ENCODE measurements at places on chromosomes 12 and 14.

GRCh38 chr12:78916845-78917480, 52.4 kb downstream of the SYT1 start:
- no peak for DNase-seq

DNA sequence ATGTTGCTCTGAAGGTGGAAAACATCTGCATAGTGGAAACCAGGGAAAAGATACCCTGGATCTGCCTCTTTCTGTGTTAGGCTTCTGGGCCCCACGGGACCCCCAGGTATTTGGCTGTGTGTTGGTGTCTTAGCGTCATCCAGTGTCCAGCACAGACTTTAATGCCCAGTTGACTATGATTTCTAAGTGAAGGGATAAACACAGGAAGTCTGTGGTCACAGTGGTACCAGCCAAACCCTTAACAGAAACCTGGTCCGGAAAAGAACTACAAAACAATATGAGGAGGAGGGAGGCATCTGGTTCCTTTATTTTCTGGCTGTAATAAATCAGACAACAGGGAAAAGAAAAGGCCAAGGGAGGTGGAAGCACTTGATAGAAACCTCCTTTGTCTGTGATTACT, 56.4 kb downstream of the CMKLR1 start:
- DNase-seq: peak; percentile 71

GRCh38 chr12:54159140-54159539, 29.6 kb downstream of the SMUG1 start:
- peak; percentile 16 for DNase-seq

DNA sequence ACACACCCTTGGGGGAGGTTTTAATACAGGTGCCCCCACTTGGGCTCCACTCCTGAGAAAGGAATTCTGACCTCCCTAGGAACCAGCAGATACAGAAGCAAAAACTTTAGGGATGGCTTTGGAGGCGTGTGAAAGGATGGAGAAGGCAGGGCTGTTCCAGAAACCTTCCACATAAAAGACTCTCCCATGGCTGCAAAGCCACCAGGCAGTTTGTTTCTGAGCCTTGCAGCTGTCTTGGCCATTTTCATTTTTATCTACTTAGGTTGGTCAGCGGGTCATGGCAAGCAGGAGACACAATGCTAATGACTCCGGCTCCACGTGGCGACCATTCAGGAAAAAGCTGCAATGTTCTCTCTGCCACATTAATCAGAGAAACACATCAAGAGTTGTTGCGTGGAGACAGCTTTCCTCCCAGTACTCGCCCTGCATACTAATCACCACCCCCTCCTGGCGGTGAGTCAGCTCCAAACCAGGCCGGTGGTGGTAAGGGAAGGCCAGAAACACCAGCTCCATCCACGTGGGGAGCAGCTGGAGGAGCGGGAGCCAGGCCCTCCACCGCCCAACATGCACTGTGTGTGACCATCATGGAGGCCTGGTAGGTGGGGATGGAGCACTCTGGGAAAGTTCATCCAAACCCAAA, 30.9 kb upstream of the IRF2BPL start:
- peak; percentile 40 for DNase-seq

DNA sequence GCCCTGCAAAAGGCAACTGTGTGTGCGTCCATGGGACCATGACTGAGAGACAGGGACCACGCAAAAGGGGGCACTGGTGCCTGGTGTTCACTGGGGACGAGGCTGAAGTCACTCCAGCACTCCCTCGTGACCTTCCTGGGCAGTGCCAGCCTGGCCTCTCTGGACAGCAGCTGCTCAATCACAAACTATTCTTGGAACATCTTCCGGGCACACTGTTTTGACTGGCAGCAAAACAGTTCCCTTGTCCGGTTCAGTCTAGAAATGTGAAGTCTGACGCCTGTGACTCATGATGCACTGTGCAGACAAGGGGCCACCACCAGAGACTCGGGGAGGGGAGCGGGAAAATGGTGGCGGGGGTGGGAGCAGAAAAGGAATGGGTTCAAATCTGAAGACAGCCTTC, 20.8 kb downstream of the SNRNP35 start:
- no peak for DNase-seq

- DNase-seq: no peak
Measured at GRCh38 chr12:43347026-43347425, 205.0 kb downstream of the ADAMTS20 start.

- no peak for DNase-seq
Measured at GRCh38 chr12:11795192-11795912, 145.9 kb downstream of the ETV6 start.

- DNase-seq: no peak
Measured at GRCh38 chr12:132803125-132803524, 25.5 kb downstream of the GOLGA3 start.
